Head of caudate nucleus (tissue), 42 donors: ENCODE measurements at places on chromosomes 5 and 9.

DNA sequence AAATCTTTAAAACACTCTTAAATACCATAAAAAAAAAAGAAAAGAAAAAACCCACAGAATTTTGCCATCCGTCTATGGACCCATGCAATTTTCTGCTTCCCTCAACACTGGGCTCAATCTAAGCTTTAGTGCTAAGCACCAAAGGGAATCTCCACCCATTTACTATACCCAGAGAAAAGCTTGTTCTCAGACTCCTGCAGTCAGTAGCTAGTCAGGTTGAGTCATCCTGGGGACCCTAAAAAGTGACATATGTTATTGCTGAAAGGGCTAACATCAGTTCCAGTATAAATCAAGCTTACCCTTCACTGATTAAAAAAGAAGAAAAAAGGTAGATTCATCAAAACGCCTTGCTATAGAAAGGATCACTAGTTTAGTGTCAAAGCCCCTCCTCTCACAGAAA lies 177.6 kb downstream of the MUSK start:
- DNase-seq: no peak

- no peak for DNase-seq
These were observed 33.4 kb upstream of the NR3C1 start for GRCh38 chr5:143436871-143437270.

DNA sequence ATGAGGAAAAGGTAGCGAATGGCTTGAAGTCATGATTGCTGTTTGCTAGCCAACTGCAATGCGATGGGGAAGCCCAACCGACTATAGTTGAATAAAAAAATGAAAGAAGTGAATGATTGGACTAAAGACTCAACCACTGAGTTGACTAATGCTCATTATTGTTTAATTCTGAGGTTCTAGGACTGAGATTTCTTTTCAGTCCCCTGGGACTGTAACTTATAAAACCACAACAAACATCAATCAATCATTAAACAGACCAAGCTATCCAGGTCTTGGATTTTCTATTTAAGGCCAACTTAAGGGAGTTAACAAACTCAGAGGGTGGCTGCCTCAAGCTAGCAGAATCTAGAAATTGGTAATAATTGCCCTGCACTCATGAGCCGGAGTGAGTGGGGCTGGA lies 154.2 kb downstream of the DOCK2 start:
- DNase-seq: no peak

- DNase-seq: no peak
These were observed 9.2 kb upstream of the IL7R start for GRCh38 chr5:35847491-35847890.

- DNase-seq: no peak
These were observed 40.9 kb upstream of the IER5L start for GRCh38 chr9:129218918-129219317.
